NK-92 treated with Interleukin-12 subunit alpha and Interleukin-12 subunit beta, amount 100 ng/mL, for 24 hours (cell line): ENCODE measurements at places on chromosomes 2 and 18.

DNA sequence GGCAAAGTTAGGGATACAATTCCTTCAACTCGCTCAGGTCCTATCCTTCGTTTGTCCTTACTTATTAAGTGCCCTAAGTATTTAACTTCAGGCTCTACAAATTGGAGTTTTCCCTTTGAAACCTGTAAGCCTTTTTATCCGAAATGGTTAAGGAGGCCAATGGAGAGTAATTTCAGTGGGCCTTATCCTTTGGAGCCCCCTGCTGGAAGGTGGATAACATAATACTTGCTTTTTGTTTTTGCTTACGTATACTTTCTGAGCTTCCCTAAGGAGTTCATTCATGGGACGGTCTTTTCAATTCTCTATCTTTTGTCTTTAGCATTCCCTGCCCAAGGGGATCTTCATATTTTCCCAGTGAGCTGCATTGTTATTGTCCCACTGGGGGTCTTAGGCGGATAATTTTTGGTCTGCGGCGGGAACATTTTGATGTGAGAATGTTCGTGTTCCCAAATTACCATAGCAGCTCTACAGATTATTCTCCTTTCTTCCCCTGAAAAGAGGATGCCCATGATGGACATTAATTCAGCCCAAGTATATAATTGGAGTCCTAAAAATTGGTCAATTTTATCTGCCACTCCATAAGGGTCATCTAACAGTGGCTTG lies 34.4 kb upstream of the TRAPPC8 start:
- DNase-seq: no peak

DNA sequence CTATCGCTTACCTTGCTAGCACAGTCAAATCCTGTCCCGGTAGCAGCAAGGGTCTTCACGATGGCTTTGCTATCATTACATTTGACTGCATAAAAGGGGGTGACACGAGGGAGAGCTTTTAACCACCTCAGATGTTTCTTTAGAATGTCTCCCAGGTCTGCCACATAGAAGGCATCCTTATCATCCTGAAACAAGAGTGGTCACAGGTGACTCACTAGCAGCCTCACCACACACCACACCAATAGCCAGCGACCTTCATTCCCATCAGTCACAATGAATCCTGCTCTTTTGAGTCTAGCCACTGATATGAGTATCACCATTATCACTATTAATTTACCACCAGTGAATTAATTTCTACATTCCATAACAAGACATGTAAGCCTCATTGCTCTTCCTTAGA lies 3.7 kb downstream of the ODC1 start:
- DNase-seq: no peak

GRCh38 chr2:241381872-241382271 lies 25.8 kb downstream of the FARP2 start:
- DNase-seq: no peak

DNA sequence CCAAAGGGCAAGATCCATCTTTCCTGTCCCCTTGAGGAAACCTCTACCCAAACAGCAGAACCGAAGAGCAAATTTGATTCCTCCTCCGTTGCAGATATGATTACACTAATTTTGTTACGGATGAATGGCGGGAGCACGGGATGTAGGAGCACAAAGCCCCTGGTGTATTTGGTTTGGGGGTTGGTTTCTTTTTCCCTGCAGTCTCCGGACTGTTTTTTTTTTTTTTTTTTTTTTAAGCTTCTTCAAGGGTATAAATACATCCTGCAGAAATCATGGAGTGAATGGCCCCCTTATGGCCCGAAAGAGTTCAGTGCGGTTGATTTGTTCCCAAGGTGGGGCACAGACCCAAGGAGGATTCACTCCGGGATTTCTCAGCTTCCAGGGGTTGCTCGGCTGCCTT lies 135.3 kb upstream of the SH3BP4 start:
- no peak for DNase-seq

DNA sequence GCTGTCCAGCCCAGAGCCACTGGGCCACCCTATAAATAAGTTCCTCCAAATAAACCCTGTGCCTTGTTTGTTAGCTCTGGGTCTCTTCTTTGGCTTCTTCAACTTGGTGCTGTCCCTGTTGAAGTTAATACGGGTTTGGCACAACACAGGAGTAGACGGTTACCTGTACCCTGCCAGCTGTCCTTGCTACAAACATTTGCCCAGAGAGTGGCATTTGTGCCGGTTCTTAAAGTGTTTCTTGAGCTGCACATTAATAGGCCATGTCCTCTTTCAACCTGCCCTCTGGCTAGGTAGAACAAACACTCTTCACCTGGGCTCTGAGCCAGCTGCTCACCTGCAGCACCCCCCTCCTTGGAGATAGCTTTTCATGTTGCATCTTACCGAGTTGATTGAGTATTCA lies 139.2 kb downstream of the NEDD4L start:
- DNase-seq: no peak

GRCh38 chr2:62460175-62460574 lies 45.8 kb downstream of the TMEM17 start:
- no peak for DNase-seq

DNA sequence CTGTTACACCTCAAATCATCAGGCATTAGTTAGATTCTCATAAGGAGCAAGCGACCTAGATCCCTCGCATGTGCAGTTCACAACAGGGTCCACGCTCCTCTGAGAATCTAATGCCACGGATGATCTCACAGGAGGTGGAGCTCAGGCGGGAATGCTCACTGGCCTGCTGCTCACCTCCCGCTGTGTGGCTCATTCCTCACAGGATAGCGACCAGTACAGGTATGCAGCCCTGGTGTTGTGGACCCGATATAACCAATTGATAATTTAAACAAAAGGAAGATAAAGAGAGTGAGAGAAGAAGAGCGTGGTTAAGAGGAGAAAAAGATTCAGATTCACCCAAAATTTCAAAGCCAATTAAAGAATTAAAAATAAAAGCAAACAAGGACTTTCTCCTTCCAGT lies 20.8 kb downstream of the TLK1 start:
- DNase-seq: no peak

GRCh38 chr2:217973008-217973787 lies 29.6 kb downstream of the TNS1 start:
- DNase-seq: no peak

GRCh38 chr18:56269958-56270357 lies 368.4 kb downstream of the TXNL1 start:
- no peak for DNase-seq

DNA sequence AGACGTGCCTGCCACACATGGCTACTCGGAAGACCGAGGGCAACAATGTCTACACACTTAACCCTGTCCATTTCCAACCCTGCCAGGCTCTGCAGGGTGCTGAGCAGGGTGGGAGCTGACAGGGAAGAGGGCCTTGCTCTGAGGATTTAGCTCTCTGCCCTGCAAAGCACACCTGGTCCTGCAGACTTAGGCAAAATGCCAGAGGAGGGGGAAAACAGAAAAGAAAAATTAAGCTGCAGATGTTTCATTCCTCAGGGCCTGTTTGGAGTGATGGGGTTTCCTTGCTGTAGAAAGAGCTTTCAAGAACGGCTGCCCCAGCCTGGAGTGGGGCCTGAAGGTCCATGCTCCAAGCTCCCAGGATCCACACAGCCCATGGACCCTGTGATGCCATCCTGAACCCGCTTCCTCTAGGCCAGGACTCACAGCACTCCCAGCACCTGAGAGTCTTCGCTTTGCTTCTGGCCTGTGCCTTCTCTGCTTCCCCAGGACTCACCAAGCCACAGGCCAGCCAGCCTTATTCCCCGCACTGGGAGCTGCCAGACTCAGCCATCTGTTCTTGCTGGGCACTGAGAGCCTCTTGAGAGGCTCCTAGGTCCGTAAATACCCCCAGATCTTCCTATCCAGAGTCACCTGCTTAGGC lies 9.1 kb upstream of the TEX51 start:
- DNase-seq: no peak

- no peak for DNase-seq
Measured at GRCh38 chr2:95158891-95159619, 593 bp downstream of the ZNF514 start.

- DNase-seq: no peak
Measured at GRCh38 chr18:76620321-76621170, 125.5 kb upstream of the ZNF516 start.

DNA sequence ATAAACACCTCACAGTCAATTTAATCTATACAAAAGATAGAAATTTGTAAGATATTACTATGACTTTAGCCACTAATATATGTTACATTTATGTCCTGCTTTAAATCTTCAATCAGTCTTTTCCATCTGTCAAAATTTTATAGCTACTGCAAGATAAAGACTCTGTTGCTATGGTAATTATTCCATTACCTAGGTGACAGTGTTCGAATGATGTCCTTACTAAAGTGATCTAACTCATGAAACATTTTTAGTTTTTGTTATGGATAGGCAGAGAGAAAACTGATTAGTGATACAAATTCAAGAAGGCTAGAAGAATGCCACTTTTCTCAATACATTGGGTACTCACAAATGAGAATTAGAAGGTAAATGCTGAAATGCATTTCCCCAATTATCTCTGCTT lies 359.9 kb upstream of the FSHR start:
- no peak for DNase-seq

DNA sequence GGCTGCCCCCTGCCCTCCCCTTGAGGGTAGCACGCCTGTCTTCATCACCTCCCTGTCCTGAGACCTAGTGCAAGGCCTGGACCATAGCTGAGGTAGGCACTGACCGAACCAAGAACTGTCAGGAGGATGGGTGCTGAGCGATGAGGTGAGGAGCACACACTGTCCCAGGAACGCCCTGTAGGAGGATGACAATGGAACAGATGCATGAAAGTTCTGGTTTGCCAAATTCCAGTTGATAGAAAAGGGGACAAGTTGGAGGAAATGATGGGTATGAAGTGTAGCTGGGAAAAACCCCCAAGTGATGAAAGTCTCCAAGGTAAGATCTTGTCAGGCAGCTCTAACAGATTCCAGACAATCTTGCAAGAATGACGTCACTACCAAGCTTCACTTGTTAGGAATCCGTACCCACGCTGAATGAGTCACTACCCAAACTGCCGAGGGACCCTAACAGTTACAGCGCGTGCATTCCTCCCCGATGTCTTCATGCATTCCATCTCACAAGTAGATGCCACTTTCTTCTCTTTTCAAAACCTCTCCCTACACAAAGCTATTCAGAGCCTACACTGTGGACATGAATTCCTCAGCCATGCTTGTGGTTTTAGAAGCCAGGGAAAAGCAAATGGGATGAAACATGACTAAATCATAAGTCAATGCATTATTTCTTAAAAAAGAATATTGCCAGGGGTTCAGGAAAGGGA lies 27.6 kb downstream of the MRPL33 start:
- DNase-seq: no peak

DNA sequence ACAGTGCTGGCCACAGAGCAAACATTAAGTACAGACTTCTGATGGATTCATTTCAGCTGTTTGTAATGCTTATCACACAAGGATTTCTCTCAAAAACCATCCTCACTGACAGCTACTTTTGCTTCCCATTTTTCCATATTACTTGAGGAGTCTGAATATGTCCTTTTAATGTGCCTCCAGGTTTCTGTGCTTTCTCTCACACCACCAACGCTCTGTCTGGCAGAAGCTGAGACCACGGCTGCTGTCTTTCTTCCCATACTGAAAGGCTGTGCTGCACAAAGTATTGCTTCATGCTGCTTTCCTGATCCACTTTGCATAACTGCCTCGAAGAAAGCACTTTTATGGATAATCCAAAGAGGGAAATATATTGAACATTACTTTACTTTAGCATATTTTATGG lies 312.1 kb upstream of the ZEB2 start:
- no peak for DNase-seq

DNA sequence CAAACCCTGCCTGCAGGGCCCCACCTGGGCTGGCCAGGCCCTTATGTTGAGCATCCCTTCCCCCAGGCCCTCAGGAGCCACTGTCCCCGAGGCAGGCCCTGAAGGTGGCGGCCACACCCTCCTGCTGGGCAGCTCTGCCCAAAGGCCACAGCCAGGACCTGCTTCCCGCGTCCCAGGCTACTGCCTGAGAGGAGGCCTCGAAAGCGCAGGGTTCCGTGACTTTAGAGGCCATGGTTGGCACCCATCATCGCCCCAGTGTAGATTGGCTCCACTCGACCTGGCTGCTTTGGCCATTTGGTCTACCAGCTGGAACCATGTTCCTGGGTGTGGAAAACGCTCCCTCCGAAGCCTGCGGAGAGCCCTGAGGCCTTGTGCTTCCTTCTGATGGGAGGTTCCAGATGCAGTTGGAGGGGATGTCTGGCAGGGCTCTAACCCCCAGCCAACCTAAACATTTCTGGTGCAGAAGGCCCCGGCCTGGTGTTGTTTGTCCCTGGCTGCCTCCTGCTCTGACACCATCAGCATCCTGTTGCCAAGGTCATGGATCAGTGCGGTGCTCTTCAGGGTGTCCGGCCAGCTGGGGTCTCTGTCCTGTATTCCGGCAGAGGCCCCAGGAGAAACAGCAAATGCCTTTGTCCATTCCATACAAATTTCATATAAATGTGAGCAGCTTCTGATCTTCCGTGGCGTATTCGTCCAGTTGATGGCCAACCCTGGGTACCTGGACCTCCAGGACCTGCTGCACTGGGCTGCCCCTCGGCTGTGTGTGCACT lies 14.7 kb downstream of the CAPN10 start:
- no peak for DNase-seq

DNA sequence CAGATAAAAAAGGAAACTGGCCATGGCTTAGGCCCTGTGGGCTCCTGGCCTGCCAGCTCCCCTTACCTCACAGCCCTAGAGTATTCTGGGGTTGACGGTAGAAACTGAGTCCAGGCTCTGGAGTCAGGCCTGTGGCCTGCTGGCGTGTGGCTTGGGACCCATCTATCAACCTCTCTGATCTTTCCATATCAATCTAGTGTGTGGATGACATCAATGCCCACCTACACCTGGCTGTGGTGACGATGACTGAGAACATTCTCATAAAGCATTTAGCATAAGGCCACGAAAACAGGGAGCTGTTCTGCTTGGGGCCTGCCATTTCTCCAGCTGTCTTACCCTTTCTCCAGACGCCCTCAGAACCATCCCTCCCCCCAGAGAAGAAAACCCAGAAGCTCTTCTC lies 17.9 kb downstream of the PCARE start:
- DNase-seq: no peak

DNA sequence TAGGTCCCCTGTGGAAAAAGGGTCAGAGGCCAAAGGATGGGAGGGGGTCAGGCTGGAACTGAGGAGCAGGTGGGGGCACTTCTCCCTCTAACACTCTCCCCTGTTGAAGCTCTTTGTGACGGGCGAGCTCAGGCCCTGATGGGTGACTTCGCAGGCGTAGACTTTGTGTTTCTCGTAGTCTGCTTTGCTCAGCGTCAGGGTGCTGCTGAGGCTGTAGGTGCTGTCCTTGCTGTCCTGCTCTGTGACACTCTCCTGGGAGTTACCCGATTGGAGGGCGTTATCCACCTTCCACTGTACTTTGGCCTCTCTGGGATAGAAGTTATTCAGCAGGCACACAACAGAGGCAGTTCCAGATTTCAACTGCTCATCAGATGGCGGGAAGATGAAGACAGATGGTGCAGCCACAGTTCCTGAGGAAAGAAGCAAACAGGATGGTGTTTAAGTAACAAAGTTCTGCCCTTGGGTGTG lies 165.8 kb downstream of the RPIA start:
- no peak for DNase-seq

DNA sequence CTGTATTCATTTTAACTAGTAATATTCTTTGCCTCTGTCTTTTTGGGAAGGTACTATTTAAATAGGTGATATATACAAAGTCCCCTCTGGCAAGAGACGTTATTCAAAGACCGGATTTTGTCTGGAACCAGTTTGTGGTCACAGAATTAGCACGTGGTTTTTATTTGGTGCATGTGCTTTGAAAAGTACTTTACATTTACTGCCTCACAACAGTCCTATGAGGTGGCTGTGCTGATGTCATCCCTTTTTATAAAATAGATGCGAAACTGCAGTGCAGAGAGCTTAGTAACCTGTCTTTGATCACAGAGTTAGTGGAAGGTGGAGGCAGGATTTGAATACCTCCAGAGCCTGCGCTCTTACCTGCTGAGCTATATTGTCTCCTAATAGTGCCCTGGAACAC lies 4.0 kb downstream of the LPIN1 start:
- DNase-seq: no peak

GRCh38 chr2:210310550-210310949 lies 4.4 kb downstream of the MYL1 start:
- DNase-seq: no peak
